ENCODE measurements at places on chromosomes 6 and 20. TPM values are rescaled to one million over a fixed set of nuclear protein-coding genes. Genes with fewer than 3 reads are reported as not detected.
A peak's percentile ranks its signal among the peaks of the same experiment; 100 is the strongest.

GRCh38 chr20:17533396-17533795 lies 2.2 kb upstream of the BFSP1 start:
- no peak for DNase-seq

- no peak for DNase-seq
Measured at GRCh38 chr6:78781001-78781400, 86.3 kb upstream of the IRAK1BP1 start.

DNA sequence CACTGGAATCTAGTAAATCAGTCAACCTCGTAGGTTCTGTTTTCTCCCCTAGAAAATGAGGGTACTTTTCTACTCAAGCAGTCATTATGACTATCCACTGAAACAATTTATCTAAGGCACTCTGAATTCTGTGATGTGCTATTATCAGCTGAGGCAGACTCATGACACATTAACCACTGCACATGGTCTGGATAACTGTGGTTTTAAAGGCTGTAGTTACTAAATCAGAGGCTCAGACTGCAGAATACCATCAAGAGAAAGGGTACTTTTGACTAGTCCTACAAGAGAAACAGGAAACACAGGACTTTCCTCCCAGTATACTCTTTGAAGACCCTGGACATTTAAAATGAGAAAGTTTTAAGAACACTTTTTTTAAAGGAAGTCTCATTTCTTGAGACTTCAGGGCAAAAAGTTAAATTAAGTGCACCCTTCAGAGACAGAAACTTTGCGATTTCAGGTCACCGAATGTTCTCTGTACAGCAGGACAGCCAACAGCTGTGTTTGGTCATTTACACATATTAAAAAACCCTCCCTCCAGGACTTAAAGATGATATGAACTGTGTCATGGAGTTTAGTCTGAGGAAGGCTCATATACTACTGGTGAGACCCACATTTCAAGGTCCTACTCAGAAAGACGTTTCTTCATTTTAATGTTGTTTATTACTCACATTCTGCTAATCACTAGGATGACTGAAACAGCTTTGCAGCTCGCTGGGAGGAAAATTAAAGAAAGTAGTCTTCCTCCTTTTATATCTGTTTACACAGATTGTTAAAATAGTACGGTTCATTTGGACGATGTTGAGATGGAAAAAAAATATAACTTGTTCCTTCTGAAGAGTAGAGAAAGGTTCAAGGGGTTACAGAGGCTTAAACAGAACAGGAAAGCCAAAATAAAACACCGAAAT lies 19.9 kb downstream of the ATXN1 start:
- peak; percentile 72 for DNase-seq

The PMEPA1 gene
- polyA plus RNA-seq: 25.5 TPM

The COL9A3 gene
- 102 TPM for polyA plus RNA-seq

The FAM217A gene
- polyA plus RNA-seq: 1.00 TPM

GRCh38 chr6:136586295-136586694 lies 36.1 kb upstream of the MAP7 start:
- no peak for DNase-seq

GRCh38 chr6:149334682-149335160 lies 17.2 kb downstream of the TAB2 start:
- no peak for DNase-seq

The LAMA4 gene
- polyA plus RNA-seq: 243 TPM

The IL17F gene
- polyA plus RNA-seq: not detected

- no peak for DNase-seq
Measured at GRCh38 chr6:23177806-23178205, 608.4 kb downstream of the HDGFL1 start.

The SH3BGRL2 gene
- polyA plus RNA-seq: 39.7 TPM

The TREML1 gene
- polyA plus RNA-seq: 1.5 TPM

DNA sequence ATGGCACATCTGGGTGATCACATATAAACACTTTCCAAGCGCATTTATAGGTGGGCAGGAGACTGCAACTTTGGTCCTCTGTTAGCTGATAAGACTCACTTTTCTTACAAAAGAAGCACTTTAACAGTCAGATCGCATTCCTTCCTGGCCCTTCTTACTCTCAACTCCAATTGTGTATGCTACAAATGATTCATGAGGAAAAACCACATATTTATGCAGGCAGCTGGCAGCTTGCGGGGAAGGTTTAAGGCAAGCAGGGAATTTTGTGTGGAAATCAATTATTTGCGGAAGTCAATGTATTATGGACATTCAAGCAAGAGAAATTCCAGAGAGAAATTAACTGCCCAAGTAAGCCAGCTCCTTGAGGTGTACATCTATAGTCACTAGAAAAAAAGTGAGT lies 194.0 kb downstream of the PKHD1 start:
- no peak for DNase-seq

DNA sequence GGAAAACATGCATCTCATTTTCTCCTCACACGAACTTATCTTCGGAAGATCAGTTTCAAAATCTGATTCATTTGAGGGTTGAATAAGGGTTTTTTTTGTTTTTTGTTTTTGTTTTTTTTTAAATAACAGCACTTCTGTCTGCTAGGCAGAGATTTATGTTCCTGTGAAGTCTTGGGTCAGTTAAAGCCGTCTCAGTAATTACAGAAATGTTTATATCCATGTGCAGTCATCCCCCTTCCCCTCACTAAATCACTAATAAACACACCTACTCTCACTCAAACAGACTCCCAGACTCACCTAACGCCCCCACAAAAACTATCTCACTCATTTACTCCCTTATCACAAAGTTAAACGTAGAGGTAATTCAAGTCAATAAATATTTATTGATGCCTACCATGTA lies 214.2 kb upstream of the SUPT3H start:
- DNase-seq: no peak

DNA sequence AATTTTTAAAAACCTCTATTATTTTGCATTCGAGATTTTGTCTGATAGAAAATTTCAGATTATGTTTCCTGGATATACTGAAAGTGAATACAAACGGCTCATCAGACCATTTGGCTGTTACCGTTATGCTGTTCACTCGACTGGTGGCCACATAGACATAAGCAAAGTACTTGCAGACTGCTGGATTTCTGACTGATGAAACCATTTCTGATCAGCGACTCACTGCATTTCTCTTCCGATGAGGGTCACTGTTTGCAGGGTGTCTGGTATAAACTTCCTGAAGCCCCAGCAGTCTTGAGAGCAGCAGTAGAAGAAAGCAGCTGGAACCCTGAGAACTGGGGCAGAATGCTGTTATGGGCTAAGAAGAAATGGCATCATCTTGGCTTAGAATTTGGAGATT lies 17.7 kb downstream of the SNX9 start:
- no peak for DNase-seq

DNA sequence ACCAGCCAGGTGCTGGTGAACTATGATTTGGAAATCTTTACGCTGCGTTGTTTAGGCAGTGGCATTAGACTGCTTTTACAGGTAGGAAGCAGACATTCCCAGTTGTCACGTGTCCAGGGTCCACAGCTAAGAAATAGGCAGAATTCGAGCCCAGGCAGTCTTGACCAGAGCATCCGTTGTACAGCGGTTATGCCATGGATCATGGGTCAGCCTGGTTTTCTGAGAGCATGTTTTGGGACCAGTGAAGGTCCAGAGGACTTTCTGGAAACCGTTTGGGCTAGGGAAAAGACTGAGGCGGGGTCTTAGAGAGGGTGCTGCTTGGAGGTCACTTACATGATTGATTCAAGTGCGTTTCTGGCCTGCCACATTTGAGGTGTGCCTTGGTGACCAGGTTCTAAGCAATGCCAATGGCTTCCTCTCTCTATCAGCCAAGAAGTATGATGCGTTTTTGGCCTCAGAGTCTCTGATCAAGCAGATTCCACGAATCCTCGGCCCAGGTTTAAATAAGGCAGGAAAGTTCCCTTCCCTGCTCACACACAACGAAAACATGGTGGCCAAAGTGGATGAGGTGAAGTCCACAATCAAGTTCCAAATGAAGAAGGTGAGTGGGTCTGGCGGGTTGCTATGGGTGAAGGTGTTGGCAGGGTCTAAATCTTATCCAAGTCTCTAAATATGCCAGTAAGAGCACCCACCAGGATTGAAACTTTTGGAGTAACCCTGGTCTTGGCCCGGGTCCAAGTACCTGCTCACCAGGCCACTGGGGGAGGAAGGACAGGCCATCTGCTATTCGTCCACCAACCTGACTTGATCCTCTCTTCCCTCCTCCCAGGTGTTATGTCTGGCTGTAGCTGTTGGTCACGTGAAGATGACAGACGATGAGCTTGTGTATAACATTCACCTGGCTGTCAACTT lies 1.8 kb downstream of the RPL10A start:
- DNase-seq: no peak

DNA sequence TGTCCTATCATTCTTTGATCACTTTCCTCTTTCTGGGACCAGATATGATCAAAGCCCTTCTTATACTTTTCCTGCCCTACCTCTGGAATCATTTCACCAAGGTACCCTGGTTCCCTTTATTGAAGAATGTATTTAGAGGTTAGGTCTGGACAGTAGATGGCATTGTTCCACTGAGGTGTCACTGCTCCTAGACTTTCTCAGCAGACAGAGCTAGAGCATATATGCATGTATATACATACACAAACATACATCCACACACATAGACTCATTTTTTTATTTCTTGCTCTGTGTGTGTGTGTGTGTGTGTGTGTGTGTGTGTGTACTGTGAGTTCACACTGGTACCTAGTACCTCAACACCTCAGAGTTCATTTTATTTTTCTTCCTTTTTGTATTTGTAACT lies 40.9 kb downstream of the PTPRA start:
- DNase-seq: no peak

DNA sequence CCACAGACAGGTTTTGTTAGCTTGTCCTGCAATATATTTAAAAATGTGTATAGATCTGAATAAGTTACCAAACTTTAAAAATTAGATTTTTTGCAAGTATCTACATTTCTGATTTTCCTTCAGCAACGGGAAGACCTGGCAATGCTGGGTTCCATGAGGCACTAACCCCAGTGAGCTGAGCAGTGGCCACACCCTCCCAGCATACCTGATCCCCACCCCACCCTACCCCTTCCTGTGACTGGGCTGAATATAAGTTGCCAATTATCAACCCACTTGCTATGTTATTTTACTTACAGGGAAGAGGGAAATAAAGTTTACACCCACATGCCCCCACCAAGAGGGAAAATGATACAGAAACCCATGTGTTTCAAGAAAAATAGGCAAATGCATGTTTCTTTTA lies 70.3 kb upstream of the RALGAPA2 start:
- DNase-seq: no peak

DNA sequence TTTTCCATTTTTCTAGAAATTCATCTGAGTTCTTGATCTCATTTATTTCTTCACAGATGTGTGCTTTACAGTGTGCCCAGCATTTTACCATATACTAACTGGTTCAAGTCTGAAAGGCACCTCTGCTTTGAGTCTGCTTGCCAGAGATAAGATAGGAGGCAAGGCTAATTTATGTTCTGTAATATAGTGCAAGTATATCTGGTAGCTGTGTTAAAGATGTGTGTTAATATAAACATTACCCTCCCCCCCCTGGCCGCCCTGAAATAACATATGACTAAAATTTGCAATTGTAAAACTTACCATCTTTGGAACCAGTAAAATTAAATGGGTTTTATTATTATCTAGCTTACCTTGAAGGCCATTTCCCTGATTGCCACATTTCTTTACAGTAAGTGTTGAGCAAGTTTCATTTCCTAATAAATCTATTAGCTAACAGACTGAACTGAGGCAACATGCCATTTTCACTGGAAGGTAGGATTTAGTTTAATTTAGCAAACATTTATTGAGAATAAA lies 2.7 kb downstream of the FBXO9 start:
- no peak for DNase-seq

- no peak for DNase-seq
Measured at GRCh38 chr20:62924442-62925075, 1.7 kb downstream of the DIDO1 start.

GRCh38 chr20:57654998-57655808 lies 35.0 kb upstream of the ZBP1 start:
- DNase-seq: no peak

- peak; percentile 91 for DNase-seq
Measured at GRCh38 chr20:48682529-48683363, 145.1 kb downstream of the PREX1 start.

DNA sequence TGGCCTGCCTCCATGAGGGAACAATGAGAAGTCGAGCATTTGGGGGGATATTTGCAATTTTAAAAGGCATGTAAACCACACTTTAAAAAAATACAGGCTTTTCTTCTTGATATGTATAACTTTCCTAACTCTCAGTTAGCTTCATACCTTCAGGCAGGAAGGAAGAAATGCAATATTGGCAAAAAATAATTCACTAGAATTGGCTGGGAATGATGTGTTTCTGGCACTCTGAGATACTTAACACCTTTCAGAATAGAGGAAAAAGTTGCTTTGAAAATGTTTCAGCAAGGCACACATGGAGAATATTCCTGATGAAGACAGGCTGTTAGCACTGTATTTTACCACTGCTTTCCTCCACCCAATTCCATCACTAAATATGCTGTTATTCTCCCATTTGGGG lies 747.6 kb downstream of the HDGFL1 start:
- DNase-seq: no peak

DNA sequence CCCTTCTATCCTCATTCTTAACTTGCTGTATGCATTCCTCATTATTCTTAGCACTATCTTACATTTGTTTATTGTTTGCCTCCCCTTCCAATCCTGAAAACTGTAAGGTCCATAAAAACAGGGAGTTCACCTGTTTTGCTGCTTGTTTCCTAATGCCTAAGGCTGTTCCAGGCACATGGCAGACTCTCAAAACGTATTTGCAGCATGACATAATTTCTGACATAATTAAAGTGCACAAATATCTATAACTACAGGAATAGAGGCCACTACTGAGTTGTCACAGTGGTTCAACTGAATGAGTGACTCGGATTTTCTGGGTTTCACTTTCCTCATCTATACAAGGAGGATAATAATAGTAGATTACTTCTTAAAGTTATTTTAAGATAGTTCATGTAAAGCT lies 83.0 kb downstream of the HFE start:
- no peak for DNase-seq

The ULBP1 gene
- polyA plus RNA-seq: 5.1 TPM

- no peak for DNase-seq
Measured at GRCh38 chr20:33273117-33273851, 9.7 kb upstream of the BPIFB1 start.

- no peak for DNase-seq
Measured at GRCh38 chr6:52876056-52876787, 33.3 kb downstream of the GSTA3 start.

- DNase-seq: no peak
Measured at GRCh38 chr6:19209202-19209601, 628.0 kb upstream of the ID4 start.

The DLL1 gene
- 13.3 TPM for polyA plus RNA-seq

Measured in right lung (tissue), 10 donors.